ENCODE measurements at places on chromosomes 3 and 15.

DNA sequence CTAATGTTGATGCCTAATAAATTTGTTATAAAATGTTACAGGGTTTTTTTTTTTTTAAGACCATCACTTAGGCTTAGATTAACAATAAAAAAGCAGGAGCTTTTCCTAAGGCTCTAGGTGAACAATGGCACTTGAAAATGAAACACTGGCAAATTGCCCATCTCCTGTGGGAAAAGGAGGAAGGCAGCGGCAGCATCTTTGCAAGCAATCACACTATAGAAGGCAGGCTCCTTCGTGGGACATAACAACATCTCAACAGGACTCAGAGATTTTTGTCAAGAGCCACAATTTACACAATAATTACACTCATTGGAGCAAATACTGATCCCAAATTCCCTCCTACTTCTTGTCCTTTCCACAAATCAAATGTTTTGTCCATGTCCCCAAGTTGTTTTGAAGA lies 646.7 kb downstream of the ROBO2 start:
- no peak for DNase-seq

- DNase-seq, result no peak
Observed at GRCh38 chr3:120801484-120801883, 58.9 kb downstream of the GTF2E1 start.

- DNase-seq, result no peak
Observed at GRCh38 chr3:108603691-108604090, 14.2 kb downstream of the DZIP3 start.

- DNase-seq, result no peak
Observed at GRCh38 chr3:182215881-182216280, 504.2 kb downstream of the SOX2 start.

DNA sequence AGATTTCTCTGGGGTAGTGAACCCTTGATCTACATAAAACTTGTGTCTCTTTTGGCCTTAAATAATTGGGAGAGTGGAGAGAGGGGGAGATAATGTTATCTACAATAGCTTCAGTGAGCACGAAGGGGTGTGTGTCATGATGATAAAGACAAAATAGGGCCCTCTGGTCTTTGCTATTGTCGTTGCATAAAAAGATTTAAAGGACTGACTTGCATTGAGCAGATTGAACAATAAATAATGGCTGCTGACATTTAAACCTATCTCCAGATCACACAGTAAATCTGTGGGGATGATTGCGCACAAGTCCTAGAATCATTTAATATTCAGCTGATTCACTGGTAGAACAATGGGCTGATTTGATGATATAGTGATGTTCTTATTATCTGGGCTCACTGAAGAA lies 71.3 kb upstream of the GAP43 start:
- DNase-seq, result no peak

- no peak for DNase-seq
Observed at GRCh38 chr15:74130849-74131627, 652 bp downstream of the ISLR2 start.

DNA sequence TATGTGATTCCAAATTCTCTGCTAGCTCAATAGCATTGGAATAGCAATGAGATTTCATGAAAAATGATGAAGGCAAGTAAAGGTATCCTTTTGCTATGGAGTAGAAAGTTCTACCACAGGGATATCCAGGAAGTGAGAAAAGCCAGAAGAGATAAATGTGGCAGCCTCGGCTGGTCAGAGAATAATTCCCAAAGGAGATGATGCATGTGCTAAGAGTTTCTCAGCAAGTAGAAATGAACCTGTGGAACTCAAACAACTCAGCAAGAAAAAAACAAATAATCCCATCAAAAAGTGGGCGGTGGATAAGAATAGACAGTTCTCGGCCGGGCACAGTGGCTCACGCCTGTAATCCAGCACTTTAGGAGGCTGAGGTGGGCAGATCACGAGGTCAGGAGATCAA lies 38.2 kb downstream of the ALS2CL start:
- no peak for DNase-seq

DNA sequence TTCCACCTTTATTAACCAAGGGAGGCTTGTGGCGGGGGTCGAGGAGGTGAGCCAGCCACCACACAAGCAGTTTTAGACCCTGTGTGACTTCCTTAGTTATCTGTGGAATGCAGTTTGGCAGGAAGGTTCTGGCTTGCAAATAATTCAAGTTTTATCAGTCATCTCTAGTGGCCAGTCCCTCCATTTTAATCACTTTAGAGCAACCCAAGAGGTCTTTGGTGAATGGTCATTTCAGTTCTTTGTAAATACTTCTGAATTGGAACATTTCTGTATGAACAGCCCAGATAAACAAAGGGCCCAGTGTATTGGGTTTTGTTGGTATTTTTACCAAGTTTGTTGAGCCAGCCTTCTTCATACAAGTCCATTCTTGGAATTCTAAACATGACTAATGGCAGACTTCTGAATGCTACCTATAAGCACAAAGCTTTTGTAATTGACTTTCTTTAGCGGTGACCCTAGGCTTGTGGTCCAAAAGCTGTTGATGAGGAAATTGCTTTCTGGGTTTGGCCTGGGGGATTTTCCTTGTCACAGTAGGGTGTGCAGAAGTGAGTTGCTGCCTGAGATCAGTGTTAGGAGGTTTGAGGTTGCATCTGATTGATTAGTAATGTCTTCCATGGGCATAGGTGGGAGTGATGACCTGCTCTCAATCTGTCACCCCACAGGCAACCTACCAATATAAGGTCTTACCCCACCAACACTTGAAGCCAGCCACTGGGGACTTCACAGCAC lies 193.3 kb upstream of the TOPAZ1 start:
- no peak for DNase-seq

- DNase-seq, result no peak
Observed at GRCh38 chr3:123636431-123636841, 51.6 kb upstream of the HACD2 start.

- DNase-seq, result no peak
Observed at GRCh38 chr15:100808691-100809090, 70.9 kb upstream of the ALDH1A3 start.

DNA sequence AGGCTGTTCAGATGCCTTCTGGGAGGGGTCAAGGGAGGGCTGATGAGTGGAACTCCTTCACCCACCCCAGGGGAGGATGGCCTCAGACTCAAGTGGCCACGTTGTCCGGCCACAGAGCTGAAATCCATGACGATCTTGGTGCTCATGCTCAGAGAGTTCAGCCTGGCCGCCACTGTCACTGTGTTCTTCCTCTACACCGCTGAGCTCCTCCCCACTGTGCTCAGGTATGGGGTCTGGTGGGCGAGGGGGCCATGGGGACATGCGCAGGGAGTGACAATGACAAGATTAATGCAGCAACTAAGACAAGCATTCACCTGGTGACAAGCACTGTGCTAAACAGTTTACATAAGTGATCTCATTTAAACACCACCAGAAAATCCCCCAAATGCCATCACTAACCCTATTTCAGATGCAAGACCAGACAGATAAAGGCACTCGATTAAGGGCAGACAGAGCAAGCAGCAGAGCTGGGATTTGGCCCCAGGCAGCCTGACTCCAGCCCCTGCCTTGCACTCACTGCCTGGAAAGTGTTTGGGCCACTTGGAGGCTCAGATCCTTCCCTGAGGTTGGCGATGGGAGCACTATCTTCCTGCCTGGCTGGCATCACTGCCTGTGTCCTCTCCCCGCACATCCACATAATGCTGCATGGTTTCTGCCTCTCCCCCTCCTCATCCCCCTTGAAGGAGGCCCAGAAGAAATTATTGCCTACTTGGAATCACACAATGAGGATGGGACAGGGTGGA lies 30.9 kb upstream of the XYLB start:
- no peak for DNase-seq

DNA sequence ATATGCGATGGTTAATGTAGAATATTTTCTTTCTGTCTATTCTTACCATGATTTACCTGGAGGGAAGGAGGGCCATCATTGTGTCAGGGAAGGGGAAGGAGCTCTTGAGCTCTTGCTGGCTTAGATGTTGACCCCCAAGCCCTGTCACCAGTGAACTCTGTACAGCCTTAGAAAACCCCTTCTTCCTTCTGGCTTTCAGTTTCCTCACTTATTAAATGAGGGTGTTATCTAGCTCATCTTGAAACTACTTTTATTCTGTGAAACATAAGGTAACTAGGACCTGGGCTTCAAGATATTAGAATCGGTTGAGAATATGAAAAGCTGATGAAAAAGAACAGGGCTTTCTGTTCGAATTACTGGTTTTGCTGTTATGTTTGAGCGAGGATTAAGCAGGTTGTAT lies 25.1 kb upstream of the UTS2B start:
- DNase-seq, result no peak

- DNase-seq, result no peak
Observed at GRCh38 chr15:47587940-47588802, 129.1 kb upstream of the SEMA6D start.

DNA sequence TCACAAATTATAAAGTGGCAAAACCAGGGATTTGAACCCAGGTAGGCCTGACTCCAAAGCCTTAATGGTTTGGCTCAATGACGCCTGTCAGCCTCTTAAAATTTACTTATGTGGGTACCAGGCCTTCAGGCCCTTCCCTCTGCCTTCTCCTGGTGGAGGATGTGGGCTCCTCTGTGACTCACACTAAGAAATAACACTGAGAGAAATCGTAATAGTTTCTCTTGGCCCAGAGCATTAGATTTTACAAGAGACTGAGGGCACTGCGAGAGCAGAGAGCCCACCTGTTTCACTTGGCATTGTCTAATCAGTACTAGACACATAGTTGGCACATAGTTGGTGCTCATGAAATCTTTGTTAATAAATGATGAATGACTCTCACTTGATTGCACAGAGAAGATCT lies 505.2 kb downstream of the SHQ1 start:
- no peak for DNase-seq

DNA sequence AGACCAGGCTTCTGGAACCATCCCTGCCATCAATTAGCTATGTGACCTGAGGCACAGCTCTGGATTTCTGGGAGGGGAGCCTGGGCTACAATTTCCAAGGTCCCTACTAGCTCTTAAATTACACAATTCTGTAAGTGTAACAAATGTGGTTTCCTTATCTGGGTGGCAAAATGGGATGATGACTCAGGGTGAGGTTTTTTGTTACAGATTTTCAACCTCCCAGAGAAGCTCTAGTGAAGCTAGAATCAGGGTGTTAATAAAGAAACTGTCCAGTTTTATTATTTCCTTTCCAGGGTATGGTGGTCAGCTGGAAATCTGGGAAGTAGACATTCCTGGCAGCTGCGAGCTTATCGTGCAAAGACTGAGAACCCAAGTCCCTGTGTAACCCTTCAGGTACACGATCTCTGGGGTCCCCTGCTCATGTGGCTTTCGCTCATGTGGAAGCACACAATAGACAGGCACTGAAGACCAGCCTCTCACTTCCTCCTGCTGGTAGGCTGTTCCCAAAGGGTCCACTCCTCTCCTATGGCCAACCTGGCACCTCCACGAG lies 7.3 kb downstream of the RAB27A start:
- peak; percentile 80 for DNase-seq

- no peak for DNase-seq
Observed at GRCh38 chr3:18153571-18154173, 271.5 kb downstream of the SATB1 start.

DNA sequence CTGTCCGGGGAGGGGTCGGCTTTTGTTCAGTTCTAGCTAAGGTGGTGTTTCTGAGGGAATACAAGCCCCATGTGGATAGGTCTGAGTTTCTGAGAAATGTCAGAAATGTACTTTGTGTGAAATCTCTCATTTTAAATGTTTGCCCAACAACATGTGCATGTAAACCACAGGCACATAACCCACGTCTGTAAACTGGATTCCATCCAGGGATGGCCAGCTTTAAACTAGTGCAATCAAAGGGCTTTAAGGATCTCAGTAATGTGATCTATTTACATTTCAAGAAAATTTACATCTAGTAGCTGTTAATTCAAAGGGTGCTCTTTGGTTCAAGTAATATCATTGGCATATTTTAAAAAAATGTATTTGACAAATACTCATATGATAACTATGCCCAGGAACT lies 52.0 kb downstream of the POLR2M start:
- no peak for DNase-seq

GRCh38 chr3:133049491-133049890 lies 11.3 kb downstream of the TMEM108 start:
- no peak for DNase-seq

DNA sequence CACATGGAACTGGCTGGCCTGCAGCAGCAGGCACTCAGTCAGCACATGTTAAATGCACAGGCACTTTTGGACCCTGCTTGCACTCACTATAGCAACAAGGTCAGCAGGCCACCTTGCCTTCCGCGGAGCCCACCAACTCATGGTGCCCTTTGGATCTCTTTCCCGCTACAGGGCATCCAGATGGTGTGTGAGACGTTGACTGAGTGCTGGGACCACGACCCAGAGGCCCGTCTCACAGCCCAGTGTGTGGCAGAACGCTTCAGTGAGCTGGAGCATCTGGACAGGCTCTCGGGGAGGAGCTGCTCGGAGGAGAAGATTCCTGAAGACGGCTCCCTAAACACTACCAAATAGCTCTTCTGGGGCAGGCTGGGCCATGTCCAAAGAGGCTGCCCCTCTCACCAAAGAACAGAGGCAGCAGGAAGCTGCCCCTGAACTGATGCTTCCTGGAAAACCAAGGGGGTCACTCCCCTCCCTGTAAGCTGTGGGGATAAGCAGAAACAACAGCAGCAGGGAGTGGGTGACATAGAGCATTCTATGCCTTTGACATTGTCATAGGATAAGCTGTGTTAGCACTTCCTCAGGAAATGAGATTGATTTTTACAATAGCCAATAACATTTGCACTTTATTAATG lies 85.0 kb downstream of the TGFBR2 start:
- no peak for DNase-seq

DNA sequence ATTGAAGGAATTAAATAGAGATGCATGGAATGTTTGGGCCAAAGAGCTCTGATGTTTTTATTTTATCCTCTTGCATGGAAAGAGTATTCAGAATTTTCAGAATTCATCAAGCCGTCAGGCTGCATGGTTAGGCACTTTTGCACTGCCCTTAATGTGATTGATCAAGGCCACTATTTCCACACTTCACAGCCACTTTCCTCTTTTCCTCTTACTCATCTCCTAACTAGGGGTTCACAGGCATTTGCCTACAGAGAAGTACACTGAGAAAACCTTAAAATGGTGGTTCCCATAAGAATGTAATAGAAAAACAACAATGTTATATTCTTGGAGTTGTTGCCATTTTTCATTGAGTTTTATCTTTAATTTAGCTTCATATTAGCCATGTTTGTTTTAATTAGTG lies 10.9 kb downstream of the SLC35A5 start:
- no peak for DNase-seq

- no peak for DNase-seq
Observed at GRCh38 chr15:37015035-37015434, 85.3 kb downstream of the MEIS2 start.

DNA sequence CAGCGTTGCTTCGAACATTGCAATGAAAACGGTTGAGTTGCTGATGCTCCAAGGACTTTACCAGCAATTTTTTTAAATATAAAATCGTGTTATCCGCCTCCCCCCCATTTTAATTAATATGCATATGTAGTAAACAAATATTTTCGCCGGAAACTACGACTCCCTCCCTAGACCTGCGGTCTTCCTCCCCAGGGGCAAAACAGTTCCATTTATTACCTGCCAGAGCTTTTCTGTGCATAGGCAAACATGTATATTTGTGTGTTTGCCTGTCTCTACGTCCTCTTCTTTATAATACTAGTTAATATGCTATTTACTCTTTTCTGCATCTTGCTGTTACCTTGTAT lies 593 bp upstream of the RSL24D1 start:
- no peak for DNase-seq
